Right renal pelvis (tissue), 4 donors: ENCODE measurements at places on chromosomes 2 and 18. TPM values are rescaled to one million over a fixed set of nuclear protein-coding genes. Genes with fewer than 3 reads are reported as not detected.

LIMS2 gene
- polyA plus RNA-seq = 23.6 TPM

CHAC2 gene
- 5.4 TPM for polyA plus RNA-seq

FSHR gene
- not detected for polyA plus RNA-seq

SERPINB2 gene
- 0.19 TPM for polyA plus RNA-seq
